Urinary bladder (tissue), 4 donors: ENCODE measurements at places on chromosomes 11 and 22. TPM values are rescaled to one million over a fixed set of nuclear protein-coding genes. Genes with fewer than 3 reads are reported as not detected.

Gene TAGLN
- total RNA-seq, result 2,727 TPM

DNA sequence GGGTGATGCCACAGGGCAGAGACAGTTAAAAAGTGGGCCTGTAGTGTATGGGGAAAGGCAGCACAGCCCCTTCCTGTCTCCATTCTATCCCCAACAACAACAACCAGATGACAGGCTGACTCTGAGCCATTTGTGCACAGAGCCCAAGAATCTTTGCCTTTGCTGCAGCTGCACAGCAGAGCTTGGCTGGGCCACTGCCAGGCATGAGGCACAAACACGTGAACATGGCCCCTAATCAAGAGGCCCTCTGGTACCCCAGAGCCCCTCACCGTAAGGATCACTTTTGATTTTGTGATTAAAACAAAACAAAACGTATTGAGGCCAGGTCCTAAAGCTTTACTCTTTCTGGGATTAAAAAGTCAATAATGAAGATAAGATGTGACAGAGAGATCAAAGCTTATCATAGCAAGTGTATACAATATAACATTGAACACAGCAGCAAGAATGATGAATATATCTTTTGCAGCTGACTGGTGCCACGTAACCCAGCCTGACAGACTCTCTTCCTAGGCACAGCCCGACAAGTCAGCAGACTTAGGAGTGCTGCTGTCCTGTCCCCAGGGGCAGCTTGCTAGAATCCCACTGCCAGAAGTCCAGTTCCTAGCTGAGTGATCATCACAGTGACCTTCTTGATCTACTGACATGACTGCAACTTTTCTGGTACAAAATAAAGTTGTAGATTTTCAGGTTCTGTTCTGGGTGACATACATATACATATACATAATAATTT lies 117.8 kb downstream of the SERGEF start:
- DNase-seq, result no peak

DNA sequence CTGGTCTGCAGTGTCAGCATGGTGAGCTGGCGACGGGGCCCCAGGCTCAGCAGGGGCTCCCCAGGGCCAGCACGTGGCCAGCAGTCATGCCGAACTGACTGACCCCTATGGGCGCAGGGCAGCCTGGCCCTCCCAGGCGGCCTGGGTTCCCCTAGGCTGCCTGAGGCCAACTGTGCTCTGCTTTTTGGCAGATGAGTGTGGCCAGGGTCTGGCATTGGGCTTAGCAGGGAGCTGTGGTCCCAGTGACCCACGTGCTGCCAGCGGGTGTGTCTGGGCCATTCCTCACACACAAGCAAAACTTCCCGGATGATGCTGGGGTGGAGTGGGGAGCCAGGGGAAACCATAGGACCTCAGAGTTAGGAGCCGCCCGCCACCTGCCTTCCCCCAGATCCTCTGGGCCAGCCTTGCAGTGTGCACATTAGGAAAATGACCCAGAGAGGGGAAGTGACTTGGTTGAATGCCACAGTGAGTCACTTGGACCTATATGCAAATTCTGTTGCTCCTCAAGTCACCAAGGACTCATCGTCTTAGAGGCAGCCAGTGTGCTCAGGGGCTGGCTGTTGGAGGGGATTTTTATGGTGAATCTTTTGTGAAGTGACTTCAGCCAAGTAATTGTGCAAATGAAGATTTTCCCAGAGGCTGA lies 6.5 kb downstream of the ADORA2A start:
- no peak for DNase-seq

- DNase-seq, result peak; percentile 23
Measured at GRCh38 chr11:8354622-8355415, 91.1 kb upstream of the LMO1 start.

DNA sequence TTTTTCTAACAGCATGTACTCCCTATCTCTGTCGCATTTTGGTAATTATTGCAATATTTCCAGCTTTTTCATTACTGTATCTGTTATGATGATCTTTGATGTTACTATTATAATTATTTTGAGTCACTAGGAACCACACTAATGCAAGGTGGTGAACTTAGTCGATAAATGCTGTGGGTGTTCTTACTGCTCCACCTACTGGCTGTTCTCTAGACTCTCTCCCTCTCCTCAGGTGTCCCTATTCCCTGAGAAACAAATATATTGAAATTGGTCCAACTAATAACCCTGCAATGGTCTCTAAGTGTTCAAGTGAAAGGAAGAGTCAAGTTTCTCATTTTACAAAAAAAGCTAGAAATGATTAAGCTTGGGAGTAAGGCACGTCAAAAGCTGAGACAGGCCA lies 10.5 kb downstream of the ARL14EP start:
- DNase-seq, result no peak

GRCh38 chr22:33920197-33920540 lies at the start of gene LARGE1:
Gene LARGE1 (minus strand): TSS chr22:33920476.
- DNase-seq, result no peak

DNA sequence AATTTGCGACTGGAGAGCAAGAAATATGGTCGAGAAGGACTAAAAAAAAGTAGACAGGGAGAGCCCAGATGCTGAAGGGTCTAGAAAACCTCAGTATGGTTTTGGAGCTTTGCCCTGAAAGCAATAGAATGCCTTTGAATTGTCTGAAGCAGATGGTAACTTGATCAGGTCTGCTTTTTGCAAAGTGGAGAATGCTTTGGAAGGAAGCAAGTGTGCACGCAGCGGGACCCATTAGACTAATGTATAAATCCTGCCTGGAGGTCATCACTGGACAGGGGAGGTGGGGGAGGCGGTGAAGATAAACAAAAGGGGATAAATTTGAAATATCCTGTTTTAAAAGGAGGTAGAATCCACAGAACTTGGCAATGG lies 757 bp upstream of the HINFP start:
- DNase-seq, result peak; percentile 23

GRCh38 chr11:69939551-69940245 lies 120.5 kb upstream of the FGF3 start:
- DNase-seq, result peak; percentile 83

- DNase-seq, result no peak
Measured at GRCh38 chr22:28329186-28330073, 350.2 kb downstream of the TTC28 start.

DNA sequence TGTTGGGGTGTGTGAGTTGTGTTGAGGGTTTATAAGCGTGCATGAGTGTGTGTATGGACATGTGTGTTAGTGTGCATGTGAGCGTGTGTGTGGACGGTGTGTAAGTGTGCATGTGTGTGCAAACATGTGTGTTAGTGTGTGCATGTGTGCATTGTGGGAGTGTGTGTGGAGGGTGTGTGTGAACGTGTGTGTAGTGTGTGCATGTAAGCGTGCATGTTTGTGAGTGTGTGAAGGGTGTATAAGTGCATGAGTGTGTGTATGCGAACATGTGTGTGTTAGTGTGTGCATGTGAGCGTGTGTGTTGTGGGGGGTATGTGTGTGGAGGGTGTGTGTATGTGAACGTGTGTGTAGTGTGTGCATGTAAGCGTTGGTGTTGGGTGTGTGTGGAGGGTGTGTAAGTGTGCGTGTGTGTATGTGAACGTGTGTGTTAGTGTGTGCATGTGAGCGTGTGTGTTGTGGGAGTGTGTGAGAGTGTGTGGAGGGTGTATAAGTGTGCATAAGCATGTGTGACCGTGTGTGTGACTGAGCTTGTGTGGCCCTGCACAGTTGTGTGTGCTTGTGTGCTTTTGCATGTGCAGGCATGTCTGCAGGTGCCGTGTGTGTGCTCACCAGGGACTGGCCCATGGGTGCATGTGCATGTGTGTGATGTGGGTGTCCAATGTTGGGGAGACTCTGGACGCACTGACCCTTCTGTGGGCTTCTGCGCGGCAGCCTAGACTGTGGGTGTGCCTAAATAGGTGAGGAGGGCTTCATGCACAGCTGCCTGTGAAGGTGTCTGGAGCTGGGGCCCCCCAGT lies 866.2 kb downstream of the TBC1D22A start:
- no peak for DNase-seq

DNA sequence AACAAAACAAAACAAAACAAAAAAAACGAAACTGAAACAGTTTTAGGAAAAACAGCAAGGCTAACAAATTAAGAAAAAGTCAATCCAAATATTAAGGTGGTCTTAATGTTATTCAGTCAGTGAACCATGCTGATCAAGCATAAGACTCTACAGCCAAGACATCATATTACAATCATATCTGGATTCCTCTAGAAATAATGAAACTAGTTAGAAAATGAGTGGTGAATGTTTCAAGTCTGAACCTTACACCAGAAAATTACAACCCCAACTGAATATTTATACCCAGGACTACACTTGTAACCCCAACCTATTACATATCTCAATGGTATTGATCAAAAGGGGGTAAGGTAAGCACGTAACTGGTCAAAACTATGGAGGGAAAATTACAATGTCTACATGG lies 48.8 kb downstream of the ACAT1 start:
- no peak for DNase-seq

Gene PCNX3
- 8.3 TPM for total RNA-seq

Gene SPTY2D1
- 27.1 TPM for total RNA-seq

Gene MMP8
- total RNA-seq, result 1.3 TPM

GRCh38 chr22:48740731-48741405 lies 1086.8 kb downstream of the BRD1 start:
- no peak for DNase-seq

Gene KCNQ1OT1
- total RNA-seq, result 24.7 TPM

- no peak for DNase-seq
Measured at GRCh38 chr11:111465400-111465799, 46.8 kb downstream of the BTG4 start.

DNA sequence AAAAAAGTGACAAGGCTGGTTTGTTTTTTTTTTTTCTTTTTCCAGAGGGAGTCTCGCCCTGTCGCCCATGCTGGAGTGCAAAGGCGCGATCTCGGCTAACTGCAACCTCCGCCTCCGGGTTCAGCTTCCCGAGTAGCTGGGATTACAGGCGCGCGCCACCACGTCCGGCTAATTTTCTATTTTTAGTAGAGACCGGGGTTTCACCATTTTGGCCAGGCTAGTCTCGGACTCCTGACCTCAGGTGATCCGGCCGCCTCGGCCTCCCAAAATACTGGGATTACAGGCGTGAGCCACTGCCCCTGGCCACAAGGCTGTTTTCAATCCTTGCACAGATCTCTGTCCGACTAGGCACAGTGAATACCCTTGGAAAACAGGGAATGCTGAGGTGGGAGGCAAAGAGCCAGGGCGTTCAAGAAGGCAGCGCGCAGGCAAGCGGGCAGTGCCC lies 566 bp downstream of the ATP6V1E1 start:
- no peak for DNase-seq

DNA sequence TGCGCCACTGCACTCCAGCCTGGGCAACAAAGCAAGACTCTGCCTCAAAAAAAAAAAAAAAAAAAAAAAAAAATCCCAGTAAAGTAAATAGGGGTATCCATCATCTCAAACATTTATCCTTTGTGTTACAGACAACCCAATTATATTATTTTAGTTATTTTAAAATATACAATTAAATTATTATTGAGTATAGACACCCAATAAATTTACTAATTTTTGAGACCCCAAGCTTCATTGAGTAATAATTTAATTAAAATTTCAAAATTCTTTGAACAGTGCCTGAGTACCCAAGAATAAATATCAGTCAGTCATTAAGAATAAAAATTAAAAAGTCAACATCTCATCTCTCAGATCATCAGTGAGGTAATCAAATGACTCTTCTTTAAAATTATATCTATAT lies at the start of gene OR52N4:
Gene OR52N4, plus strand, starts transcription at position 301 of the 400 bp plus-strand sequence. CDS start 498 bp downstream, outside the sequence.
- DNase-seq, result no peak

DNA sequence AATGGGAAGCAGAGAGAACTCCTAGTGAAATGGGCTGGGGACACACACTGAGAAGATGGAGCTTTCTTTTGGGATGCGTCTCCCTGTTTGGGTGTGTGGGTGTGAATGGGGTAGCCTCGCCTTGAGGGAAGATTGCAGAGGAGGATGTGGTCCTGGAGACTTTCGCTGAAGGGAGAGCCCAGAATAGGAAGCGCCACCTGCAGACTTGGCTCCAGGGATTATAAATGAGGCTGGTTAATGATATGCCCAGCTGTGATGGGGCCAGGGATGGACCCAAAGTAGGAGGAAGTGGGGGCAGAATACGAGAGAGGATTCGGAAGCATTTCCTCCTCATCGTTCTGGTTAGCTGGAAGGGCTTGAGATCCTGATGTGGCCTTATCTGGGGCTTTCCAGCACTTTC lies 13.7 kb downstream of the RELT start:
- no peak for DNase-seq

GRCh38 chr22:19178065-19178656 lies 375 bp downstream of the SLC25A1 start:
- DNase-seq, result no peak

DNA sequence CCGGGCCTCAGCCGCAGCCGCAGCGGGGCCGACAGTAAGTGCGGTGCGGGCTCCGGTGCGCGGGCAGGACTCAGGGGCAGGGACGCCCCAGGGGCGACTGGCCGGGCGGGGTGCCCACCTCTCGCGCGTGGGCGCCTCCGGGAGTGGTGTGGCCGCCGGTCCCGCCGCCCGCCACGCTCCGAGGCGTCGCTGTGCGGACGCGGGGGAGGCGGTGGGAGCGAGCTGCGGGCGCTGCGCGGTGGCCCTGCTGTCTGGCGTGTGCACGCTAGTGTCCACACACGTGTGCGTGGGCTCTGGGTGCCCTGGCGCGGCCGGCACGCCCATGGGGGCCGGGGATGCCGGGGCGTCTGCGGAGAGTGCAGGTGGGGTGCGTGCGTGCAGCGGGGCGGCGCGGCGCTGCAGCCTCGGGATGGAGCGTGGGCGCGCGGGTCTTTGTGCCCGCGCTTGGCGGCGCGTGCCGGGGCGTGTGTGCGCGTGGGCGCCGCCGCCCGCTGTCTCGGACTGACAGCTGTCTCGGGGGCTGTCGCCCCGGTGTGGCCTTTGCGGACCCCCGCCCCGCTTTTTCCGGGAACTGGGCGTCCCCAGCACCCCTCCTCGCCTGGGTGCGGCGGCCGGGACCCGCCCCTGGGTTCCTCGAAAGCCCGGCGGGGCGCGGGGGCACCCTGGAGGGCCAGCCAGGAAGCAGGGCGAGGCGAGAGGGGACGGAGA lies 804 bp downstream of the KCNK4 start:
- DNase-seq, result no peak

DNA sequence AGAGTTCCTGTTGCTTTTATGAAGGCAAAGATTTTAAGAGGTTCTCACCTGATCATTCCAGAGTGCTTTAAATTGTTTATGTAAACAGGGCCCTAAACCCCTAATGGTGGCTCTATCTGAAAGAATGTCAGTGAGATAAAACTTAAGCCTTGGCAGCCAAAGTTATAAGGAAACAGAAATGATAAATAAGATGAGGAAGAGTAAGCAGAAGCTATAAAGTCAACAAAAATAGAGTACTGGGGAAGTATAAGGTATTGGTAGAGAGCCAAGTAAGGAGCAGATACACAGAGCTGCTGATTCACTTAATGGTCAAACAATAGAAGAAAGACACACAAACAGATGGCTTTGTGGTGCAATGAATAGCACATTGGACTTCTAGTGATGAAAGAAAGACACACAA lies 37.9 kb downstream of the TMPRSS5 start:
- DNase-seq, result no peak

DNA sequence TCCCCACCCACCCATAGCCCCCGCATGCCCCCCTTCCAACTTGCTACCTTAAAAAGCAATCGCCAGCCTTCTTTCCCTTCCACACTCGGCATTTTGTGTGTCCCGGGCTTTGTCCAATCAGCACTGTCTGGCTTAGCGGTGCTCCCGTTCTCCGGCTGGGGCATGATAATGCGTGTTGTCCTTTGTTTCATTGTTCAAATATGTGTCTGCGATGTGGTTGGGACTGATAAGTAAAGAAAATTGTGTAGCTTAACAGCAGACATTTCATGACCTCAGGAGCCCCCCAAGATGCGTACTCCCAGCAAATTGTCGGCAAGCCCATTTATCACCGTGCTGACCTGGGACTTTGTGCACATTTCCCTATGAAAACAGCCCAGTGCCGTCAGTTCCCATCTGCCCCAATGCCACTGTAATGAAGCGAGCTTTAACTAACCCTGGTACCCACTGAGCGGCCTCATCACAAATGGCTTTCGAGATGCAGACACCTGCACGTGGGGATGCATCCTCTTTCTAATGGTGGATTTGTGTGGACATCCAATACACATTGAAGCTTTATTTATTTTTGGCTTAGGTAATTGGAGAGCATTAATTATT lies 167.0 kb upstream of the E2F8 start:
- no peak for DNase-seq
